ENCODE measurements at places on chromosomes 3 and 15.

- DNase-seq: no peak
These were observed 137.9 kb downstream of the SSR3 start for GRCh38 chr3:156416846-156417558.

- DNase-seq: no peak
These were observed 152.4 kb downstream of the TJP1 start for GRCh38 chr15:29669823-29670222.

DNA sequence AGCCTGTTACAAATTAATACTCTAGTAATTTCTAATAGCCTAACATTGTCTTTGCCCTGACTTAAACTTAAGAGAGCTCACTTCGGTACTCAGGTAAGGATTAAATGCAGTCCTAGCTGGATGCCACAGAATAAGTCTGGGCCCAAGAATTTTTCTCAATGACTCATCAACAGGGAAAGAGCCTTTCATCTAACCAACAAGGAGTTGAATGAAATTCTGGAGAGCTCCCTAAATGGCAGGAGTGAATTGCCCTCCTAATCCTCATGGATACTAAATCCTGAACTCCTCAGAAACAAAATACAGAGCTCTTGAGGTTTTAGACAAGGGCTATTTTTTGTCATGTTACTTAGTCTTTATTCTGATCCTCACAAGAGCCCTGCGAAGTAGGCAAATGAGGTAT, 159.5 kb downstream of the PLCH1 start:
- DNase-seq: no peak

GRCh38 chr3:112776836-112777235, 69.8 kb downstream of the CD200R1L start:
- DNase-seq: no peak

DNA sequence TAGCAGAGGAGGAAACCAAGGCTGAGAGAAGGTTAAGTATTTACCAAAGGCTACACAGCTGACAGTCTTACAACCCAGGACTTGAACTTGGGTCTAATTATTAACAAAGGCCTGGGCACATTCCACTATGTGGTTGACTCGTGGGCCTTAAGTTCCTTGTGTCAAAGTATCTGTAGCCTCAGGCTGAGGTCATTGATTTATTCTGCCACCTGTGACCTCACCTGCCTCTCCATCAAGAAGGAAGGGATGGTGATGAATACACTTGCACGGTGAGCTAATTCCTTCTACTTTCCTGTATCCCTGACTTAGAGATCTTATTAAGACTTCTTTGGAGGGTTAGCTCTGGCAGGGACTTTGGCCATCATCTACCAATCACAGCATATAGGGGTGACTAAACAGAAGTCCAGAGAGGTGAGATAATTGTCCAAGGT, 19.9 kb upstream of the LRRC58 start:
- no peak for DNase-seq

DNA sequence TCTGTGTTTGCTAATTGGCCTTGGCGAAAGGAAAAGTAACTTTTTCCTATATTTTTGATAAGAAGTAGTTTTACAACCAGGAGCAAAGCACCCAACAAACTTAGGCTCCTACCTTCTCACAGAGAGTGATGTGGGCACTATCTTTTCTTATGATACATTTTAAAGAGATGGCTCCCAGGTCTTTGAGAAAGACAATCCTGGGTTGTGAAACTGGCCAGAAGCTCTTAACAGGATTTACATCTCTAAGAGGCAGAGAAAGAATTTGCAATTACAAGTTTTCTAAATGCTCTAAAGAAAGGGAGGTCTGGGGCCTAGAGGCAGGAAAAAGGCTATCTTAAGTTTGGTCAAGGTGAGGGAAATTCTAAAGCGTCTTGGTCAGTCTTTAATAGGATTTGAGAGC, 609.7 kb downstream of the VGLL3 start:
- no peak for DNase-seq

DNA sequence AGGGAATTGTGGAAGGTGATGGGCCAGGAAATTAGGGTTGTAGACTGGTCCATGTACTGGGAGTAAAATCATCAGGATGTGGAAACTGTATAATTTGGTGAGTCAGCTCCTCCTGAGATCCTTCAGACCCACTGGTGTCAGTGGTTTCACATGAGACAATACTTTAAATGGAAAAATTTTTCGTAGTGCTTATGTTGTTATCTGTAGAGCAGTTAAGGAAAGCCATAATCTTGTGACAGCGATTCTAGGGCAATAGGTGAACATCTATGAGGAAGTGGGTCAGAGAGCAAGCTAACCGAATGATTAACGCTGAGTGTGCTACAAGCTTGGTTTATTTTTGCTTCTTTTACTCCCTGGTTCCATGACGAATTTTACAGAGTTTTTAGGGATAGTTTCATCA, 200.6 kb downstream of the CADM2 start:
- DNase-seq: no peak

DNA sequence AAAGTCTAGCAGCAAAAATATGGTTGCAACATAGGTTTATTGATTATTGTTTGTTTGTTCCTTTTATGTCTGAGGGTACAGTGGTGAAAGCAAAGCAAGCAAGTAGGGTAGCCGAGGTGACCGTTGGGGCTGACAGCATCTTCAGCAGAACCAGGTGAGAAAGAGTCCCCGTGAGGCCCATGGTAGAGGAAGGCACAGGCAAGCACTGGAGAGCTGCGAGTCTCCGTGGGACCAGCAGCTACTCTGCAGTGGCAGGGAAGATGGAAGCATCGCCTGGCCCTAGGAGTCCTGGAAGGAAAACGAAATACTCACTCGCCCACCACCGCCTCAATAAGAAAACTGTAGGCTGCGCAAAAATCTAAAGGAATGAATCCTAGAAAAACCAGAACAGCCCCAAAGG, 25.3 kb upstream of the GABRA5 start:
- no peak for DNase-seq

- DNase-seq: no peak
These were observed 1.7 kb upstream of the ESYT3 start for GRCh38 chr3:138432576-138433240.

GRCh38 chr15:100595964-100596363, 6.0 kb downstream of the LINS1 start:
- no peak for DNase-seq

- no peak for DNase-seq
These were observed 84.9 kb downstream of the CGGBP1 start for GRCh38 chr3:87973906-87974305.

DNA sequence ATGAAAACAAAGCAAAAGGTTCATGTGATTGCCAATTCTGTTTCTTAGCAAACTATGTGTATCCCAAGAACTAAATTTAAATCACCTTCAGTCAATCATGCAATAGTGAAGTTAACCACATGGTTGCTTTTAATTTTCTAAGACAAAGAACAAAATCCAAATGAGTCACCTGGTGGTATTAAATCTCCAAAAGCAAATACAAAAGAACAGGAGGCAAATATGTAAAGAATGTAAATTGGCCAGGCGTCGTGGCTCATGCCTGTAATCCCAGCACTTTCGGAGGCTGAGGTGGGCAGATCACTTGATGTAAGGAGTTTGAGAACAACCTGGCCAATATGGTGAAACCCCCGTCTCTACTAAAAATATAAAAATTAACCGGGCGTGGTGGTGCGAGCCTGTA, 54.2 kb upstream of the PIK3R4 start:
- DNase-seq: no peak

DNA sequence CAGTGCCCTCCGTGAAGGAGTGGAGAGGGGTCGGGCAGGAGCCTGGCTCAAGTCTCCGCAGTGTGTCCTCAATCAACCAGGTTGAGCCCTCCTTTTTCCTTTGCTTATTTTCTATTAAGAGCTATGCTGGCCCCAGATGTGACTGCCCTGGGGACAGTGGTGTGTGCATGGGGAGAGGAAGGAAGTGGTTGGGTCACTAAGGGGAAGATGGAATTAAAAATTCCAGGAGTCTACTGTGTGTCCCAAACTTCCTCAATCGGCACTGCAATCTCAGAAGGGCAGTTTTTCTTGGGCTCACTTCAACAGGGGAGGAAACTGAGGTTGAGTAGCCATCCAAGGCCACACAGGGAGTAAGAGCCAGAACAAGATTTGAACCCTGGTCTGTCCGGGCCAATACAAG, 13.7 kb upstream of the GRIP2 start:
- DNase-seq: no peak

- no peak for DNase-seq
These were observed 15.8 kb upstream of the CASR start for GRCh38 chr3:122167630-122168029.

DNA sequence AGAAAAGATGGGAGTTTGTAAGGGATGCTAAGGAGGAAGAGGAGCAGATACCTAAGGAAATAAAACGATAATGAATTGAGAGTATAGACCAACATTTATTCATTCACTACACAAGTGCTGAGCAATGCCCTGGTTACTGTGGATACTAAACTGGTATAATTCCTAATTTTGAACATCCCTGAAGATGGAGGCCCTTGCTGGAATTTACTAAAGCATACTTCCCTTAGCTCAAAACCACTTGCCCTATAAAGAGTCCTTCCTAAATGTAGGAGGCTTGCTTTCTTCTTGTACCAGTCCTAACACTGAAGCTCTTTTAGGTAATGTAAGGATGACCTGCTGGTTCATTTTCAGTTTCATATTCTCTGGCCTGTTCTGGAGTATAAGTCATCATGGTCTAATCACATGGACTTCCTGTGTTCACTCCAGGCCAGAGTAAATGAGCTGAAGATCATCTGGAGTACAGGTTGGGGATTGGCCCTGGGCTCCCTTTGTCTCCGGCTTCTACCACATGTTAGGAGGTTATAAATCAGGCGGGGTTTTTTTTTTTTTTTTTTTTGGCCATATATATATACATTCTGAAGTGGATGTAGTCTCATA, 40.1 kb upstream of the MTMR10 start:
- no peak for DNase-seq

DNA sequence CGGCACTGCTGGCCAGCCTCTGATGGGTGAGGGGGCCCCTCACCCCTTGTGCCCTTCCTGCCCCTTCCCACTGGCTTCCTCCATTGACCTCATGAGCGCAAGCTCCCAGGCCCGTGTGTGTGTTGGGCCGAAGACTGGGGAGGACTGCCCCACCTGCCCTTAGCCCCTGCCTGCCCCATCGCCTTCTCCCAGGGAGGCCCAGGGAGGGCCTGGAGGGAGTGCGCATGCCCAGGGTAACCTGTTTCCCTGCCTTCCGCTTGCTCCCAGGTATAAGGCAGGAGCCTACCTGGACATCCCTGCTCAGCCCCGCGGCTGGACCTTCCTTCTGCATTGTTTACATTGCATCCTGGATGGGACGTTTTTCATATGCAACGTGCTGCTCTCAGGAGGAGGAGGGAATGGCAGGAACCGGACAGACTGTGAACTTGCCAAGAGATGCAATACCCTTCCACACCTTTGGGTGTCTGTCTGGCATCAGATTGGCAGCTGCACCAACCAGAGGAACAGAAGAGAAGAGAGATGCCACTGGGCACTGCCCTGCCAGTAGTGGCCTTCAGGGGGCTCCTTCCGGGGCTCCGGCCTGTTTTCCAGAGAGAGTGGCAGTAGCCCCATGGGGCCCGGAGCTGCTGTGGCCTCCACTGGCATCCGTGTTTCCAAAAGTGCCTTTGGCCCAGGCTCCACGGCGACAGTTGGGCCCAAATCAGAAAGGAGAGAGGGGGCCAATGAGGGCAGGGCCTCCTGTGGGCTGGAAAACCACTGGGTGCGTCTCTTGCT, 8.8 kb downstream of the DLL4 start:
- no peak for DNase-seq

- DNase-seq: peak; percentile 21
These were observed 85.7 kb downstream of the ATP2B2 start for GRCh38 chr3:10419637-10420232.

- DNase-seq: no peak
These were observed at the start of gene NAALADL2 for GRCh38 chr3:174859114-174859735. NAALADL2 (plus strand) TSS chr3:174859334.

DNA sequence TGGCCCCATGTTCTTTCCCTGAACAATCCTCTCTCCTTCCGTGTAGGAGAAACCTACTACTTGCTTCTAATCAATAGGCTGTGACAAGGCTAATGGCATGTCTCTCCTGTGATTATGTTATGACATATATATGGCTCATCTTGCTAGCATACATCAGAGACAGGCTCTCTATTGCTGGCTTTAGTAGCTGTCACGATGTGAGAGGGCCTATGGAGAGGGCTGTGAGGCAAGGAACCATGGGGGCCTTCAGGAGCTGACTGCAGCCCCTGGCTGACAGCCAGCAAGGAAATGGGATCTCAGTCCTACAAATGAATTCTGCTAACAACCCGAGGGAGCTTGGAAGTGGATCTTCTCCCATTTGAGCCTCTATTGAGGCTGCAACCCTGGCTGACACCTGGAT, 96.3 kb downstream of the EOMES start:
- no peak for DNase-seq

DNA sequence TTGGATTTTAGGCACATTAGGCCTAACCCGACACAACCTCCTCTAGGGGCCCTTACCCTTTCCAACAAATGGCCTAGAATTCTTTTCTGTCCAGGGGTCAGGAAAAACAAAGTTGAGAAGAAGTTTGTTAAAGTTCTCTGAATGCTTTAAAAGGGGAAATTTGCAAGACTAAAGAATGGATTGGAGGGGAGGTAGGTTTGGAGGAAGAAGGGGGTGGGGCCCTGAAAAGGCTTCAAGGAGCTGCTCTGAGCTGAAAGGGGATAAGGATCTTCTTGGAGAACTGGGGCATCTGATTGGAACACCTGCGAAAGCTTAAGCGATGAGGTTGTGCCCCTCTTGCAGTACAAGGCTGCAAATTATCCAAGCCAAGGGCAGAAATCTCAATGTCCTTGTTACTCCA, 3.9 kb upstream of the SENP2 start:
- DNase-seq: no peak

DNA sequence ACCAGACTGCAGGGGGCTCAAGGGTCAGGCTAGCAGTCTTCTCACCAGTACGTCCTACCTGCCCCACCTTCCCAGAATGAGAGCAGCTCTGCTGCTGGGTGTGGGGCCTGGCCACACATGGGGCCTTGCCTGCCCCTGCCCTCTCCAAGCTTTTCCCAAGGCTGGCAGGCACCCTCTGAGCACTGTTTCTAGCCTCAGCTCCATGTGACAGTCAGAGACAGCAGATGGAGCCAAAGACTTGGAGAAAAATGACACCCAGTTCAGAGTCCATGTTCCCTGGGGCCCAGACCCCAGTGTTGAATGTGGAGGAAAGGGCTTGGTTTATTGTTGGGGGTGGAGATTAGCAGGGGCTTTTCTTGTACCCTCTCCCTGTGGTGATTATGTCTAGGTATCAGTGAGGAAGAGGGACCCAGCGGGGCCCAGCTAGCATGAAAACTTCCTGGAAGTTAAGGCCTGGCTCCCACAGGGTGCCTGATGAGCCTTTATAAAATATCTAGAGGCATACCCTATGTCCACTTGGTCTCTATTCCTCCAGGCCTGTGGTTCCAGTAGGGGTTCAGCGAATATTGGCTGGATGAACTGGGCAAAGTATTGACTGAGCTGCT, 153.8 kb downstream of the EEFSEC start:
- DNase-seq: no peak

DNA sequence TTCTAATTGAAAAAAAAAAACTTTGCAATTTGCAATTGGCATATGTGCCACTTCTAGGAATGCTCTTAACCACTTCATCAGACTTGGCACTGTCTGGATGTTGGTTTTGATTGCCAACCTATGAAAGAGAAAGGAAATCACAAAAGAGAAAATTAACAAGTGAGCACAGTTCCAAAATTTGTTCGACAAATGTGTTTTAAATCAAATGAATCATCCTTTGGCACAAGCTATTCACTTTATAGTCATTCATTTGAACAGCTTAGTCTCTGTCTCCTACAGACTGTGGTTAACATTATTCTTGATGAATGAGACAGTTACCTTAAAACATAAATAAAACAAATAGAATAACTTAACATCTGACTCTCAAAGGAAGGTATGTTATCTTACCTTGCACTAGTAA, 265.0 kb downstream of the EPHA3 start:
- DNase-seq: no peak

All from CD4-positive, alpha-beta T cell treated with Interleukin-4 for 4 hours (primary cell).